ENCODE measurements at places on chromosomes 4 and X.
A peak's percentile ranks its signal among the peaks of the same experiment; 100 is the strongest.

DNA sequence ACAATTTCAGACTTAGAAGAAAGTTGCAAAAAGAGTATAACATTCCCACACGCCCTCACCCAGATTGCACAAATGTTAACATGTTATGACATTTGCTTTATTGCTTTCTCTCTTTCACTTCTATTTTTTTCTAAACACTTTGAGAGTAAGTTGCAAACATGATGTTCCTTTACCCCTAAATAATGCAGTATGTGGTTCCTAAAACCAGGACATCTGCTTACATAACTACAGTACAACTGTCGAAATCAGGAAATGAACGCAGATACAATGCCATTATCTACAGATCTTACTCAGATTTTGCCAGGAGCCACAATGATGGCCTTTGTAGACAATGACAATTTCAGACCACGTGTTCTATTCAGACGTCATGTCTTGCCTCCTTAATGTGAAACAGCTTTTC lies 22.4 kb downstream of the SH3TC1 start:
- no peak for DNase-seq

DNA sequence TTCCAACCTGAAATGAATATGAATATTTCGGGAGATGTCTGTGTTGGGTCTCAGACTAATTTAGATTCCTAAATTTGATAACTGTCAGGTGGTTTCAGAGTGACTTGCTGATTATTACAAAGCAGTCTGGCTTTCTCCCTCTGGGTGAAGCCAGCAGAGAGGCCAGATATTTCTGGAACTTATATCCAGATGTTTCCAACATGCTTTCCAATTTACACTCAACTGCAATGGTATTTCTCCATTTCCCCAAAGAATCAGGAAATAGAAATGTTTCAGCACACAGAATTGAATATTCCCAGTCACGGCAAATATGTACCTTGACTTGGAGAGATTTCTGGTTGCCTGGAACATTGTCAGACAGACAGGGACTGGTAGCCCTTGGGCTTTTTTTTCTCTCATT lies 48.5 kb upstream of the EGFL6 start:
- DNase-seq = no peak

DNA sequence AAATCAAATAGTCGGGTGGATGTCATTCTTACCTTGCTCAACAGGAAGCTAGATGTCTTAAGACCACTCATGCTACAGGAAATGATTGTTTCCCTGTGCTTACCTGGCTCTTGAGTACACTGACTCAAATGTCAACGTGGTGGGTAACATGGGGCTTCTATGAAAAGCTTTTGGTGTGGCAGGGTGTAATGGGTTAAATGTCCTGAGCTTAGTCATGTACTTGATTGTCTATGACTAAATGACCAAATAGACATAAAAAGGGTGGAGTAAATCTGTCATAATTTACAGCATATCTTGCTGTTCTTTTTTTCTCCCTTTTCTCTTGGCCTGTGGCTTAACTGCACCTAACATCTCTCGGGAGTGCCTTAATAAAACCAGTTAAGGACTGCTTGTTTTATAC lies 44.9 kb downstream of the CCNG2 start:
- DNase-seq = no peak

DNA sequence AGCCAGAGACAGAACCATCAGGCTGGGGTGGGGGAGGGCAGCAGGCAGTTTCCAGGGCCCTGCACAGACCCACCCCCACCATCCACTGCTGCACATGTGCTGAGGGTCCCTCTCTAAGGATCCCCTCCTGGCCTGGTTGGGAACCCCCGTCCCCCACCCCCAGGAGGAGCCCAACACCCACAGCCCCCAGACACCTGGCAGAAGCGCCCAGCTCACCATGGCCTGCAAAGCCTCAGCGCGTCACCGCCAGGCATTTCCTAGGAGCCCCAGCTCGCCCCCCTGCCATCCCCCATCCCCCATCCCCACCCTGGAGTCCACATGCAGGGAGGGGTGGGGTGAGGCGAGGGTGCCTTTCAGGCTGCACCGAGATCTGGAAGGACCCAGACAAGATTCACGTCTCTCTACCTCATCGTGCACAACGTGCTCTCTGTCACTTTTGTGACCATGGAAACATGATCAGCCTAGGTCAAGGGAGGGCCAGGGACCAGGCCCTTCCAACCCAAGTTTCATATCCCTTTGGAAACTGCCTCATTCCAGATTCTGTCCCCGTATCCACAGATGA lies 9.3 kb downstream of the MXD4 start:
- DNase-seq = peak; percentile 3

DNA sequence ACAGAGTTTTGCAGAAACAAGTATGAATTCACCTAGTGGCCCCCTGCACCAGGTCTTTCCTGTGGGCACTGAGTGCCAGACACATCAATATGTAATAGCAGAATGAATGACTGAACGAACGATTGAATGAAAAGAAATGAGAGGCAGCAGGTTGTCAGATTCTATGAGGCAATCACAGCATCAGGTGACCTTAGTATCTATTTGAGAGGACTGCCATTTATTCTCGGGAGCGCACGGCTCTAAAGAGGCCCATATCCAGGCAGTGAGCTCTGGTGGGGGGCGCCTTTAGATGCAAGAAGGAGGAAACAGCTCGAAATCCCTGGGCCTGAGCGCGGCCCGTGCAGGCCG lies 528 bp upstream of the SLC25A4 start:
- peak; percentile 20 for DNase-seq

- DNase-seq = no peak
Observed at GRCh38 chr4:158775091-158775651, 6.3 kb downstream of the FNIP2 start.

GRCh38 chr4:171622729-171623128 lies 190.5 kb upstream of the GALNTL6 start:
- DNase-seq = no peak

- DNase-seq = peak; percentile 16
Observed at GRCh38 chr4:89307446-89308160, at the start of gene GPRIN3. TSS of gene GPRIN3 (minus strand) at chr4:89307800. CDS start at chr4:89250110, 57,690 bp downstream.

DNA sequence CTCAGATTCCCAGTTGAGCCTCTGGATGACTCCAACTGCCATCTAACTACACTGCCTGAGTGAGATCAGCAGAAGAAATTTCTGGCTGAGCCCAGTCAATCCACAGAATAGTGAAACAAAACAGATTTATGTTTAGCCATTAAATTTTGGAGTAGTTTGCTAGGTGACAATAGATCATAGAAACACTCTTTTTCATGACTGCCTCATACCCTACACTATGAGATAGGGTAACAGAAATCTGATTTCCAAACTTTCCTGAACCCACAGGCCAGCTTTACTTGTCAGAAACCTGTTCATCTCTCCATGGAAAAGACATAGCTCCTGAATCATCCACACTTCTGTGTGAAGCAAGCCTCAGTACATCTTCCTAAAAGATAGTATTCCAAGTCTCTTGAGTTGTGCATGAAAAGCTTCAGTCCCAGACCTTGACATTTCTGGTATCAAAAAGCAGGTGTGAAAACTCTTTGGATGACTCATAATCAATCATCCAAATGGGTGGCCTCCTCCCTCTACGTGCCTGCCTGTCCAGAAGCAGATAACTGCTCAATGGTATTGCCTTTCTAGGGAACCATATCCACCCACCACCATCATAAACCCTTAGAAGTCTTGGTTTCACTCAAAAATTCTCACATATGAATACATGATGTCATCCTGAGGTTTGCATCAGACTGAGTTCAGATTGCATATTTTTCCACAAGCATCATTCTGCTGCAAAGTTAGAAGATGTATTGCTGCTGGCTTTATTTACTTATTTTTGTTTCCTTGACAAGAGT lies 47.5 kb upstream of the RAP2C start:
- no peak for DNase-seq

GRCh38 chr4:124118061-124118460 lies 594.5 kb downstream of the ANKRD50 start:
- no peak for DNase-seq

- no peak for DNase-seq
Observed at GRCh38 chrX:154734061-154734781, 16.7 kb downstream of the GAB3 start.

- DNase-seq = no peak
Observed at GRCh38 chrX:13397878-13398818, 78.3 kb upstream of the ATXN3L start.

- no peak for DNase-seq
Observed at GRCh38 chr4:83205760-83206159, 78.8 kb downstream of the COQ2 start.

GRCh38 chr4:143109376-143109775 lies 75.3 kb upstream of the USP38 start:
- no peak for DNase-seq
